Activated T-cell treated with anti-CD3 and anti-CD28 coated beads for 24 hours (primary cell): ENCODE measurements at places on chromosomes 7 and 10.

DNA sequence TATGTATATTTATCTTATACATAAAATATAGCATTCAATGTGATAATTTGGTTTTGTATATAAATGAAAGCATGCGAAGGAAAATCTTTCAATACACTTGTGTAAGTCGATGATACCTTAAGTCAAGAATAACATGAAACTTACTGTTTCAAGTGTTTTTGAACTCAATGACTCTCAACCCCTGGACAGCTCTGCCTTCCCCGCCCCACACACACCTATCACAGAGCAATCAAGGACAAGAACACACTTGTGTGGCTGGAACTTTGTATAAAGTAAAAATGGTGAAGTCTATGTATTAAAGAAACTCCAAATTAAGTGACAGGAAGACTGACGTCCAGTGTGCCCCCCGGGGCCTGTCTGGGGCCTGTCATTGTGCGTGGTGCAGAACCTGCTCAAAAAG is 478.6 kb upstream of the AKR1E2 start:
- no peak for DNase-seq

GRCh38 chr7:139808427-139808826 is 20.6 kb upstream of the TBXAS1 start:
- DNase-seq: no peak

- no peak for DNase-seq
Observed at GRCh38 chr7:9250876-9251275, 817.5 kb downstream of the NXPH1 start.

- no peak for DNase-seq
Observed at GRCh38 chr7:155581107-155581830, 34.9 kb upstream of the CNPY1 start.

DNA sequence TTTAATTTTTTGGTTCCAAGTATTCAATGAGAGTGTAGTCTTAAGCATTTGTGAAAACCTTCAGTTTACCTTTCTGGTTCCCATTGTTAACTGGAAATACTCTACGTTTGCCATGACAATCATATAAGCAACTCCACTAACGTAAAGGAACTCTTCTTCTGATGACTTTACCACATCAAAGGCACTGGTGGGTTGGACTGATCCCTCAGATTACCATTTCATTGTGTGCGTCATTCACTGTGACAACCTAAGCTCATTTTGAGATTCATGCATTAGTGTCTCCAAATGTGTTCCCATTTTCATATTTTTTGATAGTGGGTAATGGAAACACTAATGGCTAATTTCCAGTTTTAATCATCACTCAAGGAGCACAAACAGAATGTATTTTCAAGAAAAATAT is 119.9 kb upstream of the COL1A2 start:
- DNase-seq: no peak

GRCh38 chr7:137870078-137870477 is 23.3 kb upstream of the DGKI start:
- DNase-seq: no peak

DNA sequence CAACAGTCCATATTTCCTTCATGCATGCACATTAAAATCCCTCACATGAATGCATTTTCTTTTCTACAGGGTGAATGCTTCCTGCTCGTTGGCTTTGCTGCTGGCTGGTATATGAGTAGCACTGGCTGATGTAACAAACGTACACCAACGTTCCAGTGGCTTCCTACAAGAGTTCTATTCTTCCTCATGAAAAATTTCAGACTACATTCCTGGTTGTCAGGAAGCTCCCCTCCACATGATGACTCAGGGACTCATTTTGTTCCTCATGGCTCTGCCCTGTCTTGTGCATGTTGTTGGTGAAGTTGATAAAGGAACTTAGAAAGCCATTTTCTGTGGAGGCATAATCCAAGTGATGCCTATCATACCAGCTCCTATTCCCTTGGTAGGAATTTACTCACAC is 470.7 kb upstream of the KLF6 start:
- no peak for DNase-seq

GRCh38 chr7:100837099-100837836 is 9.9 kb upstream of the EPHB4 start:
- peak; percentile 77 for DNase-seq

GRCh38 chr7:1233333-1234048 is 819 bp downstream of the UNCX start:
- DNase-seq: no peak

DNA sequence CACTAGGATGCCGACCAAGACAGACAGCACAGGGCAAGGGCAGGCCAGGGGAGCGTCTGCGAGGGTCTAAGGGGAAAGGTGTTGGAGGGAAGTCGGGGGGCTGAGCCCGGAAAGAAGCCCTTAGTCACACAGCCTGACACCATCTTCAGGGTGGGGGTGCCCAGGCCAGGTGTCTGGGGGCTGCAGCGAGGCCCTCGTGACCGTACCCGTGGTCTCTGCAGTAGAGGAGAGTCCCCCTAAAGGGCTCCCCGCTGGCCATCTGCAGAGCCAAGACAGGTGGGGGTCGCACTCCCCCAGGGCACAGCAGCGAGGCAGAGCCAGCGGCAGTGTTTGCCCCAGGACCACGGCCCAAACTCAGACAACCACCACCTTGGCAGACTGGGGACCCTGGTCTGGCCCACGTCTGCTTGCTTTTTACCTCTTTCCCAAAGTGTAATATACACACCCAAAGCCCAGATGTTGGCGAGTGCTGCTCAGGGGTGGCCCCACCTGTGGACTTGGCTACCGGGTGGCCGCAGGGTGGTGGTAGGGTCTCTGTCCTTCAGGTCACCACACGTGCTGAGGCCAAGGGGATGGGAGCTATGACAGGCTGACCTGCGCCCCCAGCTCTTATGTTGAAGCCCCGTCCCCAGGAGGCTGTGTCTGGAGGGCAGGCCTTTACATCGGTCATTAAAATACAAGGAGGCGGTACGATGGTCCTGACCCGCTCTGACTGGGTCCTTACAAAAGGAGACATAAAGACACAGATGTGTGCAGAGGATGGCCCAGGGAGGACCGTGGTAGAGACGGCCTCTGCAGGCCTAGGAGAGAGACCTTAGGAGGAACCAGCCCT is 107.4 kb downstream of the DNAJB6 start:
- DNase-seq: no peak

DNA sequence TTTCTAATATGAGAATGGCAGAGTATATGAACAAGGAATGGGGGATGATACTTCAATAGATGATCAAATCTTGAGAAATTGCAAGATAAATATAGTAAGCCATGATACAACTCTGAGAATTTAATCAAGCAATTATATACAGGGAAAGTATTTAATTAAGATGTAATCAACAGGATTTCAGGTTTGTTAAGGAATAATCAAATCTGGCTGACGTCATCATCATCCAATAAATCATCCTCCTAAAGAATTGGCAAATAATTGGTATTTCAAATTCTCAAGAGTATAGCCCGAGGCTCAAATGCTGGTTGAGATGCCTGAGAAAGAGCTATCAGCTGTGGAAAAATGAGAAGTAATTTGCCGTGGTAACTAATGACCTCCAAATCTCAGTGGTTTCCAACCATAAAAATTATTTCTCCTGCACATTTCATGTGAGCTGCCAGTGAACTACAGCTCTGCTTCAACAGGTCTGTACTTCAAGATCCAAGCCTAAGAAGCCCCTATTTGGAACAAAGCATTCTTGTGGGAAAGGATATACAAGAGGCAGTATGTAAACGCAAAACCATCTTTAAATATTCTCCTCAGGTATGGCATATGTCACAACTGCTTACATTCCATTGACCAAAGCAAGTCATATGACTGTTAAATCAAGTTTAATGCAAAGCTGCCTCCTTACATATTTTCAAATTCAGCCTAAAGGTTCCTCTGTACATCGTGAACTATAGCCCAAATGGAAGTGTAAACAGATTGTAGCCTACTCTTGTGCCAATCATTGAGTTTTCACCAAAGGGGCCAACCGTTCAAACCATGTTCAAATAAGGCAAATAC is 503.0 kb downstream of the KIF20B start:
- DNase-seq: no peak

DNA sequence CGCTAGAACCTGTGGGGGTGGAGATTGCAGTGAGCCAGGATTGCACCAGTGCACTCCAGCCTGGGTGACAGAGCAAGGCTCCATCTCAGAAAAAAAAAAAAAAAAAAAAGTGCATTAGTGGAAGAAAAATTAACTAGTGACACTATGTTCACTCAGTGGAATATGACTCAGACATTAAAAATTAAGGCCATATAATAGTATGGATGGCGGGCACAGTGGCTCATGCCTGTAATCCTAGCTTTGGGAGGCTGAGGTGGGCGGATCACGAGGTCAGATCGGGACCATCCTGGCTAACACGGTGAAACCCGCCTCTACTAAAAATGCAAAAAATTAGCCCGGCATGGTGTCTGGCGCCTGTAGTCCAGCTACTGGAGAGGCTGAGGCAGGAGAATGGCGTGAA is 3.4 kb downstream of the PHYH start:
- DNase-seq: no peak

DNA sequence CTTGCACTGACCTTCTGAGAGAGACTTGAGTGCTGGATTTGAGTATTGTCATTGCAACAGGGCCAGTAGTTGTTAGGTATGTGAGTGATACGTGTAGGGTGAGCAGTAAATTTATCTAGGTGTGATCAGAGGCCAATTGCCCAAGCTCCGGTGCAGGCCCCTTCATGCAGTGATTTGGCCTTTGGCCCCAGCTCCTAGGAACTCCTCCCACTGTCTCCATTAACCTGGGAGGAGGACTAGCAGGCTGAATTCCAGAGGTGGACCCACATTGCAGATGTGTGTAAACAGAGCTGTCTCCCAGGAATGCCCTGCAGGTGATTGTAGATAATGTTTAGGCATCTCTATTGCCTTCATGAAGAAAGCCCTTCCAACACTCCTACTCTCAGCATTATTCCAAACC is 19.5 kb downstream of the TCF7L2 start:
- DNase-seq: no peak

- DNase-seq: no peak
Observed at GRCh38 chr10:15262036-15262713, 93.7 kb upstream of the NMT2 start.

DNA sequence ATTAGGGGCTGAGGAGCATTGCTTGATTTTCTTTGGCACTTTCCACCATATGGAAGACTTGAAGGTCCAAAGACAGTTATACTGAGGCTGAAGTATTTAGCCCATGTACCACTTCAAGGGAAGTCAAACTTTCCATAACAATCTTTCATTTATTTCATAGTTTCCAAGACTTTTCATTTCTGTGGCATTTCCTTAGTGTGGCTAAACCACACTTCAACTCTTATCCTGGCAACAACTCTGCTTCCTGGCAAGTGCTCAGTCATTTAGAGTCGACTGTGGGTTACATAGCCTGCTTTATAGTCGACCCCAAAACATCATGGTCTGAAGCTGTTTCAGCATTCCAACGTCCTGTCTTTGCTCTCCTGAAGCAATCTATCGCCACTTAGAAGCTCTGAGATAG is 343.0 kb upstream of the SEMA3D start:
- DNase-seq: no peak

DNA sequence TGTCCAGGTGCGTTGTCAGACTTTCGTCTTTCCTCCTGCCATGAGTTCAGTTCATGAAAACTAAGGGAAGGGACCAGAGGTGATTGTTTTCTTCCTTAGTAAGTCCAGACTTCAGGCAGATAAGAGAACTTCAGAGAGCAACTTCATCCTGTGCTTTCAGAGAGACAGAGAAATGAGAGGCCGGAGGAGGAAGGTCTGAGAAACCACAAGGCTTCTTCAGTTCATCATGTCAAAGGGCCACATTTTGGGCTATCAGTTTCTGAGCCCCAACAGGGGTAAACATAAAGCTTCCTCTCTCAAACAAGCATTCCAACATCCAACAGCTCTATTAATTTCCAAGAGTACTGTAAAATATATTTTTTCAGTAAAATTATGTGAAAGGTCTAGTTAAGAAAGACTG is 668.4 kb upstream of the NRP1 start:
- no peak for DNase-seq

DNA sequence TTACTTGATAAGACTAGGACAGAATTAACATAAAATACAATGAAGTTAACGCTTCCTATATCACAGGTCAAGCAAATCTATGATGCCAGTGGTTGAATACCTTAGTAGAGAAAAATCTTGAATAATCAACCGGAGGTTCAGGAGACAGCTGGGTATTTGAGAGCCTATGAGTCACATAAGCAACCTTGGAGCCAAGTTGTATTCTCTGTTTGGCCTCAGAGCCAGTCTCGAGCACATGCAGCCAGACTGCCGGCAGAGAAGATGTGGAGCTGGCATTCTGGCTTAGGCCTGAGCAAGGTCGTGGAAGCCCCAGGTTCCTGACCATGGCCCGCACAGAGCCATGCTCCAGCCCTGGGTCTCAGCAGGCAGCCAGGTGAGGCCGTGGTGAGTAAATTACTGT is 90.3 kb downstream of the FAM204A start:
- DNase-seq: no peak

DNA sequence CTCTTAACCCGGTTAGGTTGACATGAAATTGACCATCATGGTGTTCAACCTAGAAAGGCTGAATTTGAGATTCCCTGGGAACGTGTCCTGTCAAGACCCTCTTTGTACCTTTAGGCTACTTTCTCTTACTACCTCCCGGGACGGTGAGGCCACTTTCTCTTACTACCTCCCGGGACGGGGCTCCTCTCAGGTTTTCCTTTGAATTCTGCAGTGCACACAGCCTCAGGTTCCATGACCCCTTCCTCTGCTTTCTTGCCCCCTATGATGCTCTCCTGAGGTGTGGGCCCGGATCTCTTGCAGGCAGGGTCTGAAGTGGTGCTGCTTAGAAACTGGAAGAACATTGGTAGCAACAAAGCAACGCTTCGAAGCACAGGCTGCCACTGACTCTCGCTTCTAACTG is 155.3 kb downstream of the CAMK1D start:
- no peak for DNase-seq

- DNase-seq: no peak
Observed at GRCh38 chr10:35089611-35090161, 455 bp downstream of the CUL2 start.

- no peak for DNase-seq
Observed at GRCh38 chr7:129872054-129872453, 80.7 kb downstream of the UBE2H start.

DNA sequence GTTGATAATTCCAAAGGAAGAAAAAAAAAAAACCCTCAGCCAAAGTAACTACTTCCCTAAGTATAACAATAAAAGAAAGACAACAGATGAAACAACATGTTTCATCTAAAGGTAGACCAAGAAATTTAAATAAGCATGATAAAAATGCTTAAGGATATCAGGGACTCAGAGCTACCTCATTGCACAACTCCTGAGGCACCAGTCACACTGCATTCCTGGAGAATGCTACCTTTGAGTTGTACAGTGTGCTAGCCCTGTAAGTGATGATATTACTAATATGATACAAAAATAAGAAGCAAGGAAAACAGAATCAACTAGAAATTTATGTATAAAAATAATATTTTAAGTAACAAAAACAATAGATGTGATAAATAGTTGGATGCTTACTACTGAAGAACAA is 29.5 kb upstream of the C7orf33 start:
- no peak for DNase-seq

DNA sequence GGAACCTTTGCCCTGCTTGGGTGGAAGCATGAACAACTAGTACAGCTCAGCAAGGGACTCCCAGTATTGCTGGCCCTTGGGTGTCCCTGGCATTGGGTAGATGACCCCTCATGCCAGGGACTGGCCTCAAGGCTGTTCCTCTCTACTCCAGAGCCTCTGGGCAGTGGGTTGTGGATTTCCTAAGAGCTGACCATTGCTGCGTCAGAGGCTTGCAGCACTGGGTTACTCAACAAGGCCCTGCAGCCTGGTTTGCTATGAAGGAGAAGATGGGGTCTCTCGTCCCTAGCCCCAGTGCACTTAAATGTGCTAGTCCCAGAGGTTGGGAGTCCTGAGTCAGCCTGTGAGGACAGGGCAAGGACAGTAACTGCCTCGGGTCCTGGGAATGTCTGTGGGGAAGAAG is 2.5 kb downstream of the VSIR start:
- no peak for DNase-seq
